SK-N-DZ (cell line): ENCODE measurements at places on chromosomes 12 and 14.

- DNase-seq, result no peak
Observed at GRCh38 chr14:100287202-100287997, 18.8 kb downstream of the SLC25A29 start.

- DNase-seq, result no peak
Observed at GRCh38 chr14:101963656-101964296, 597 bp upstream of the DYNC1H1 start.

DNA sequence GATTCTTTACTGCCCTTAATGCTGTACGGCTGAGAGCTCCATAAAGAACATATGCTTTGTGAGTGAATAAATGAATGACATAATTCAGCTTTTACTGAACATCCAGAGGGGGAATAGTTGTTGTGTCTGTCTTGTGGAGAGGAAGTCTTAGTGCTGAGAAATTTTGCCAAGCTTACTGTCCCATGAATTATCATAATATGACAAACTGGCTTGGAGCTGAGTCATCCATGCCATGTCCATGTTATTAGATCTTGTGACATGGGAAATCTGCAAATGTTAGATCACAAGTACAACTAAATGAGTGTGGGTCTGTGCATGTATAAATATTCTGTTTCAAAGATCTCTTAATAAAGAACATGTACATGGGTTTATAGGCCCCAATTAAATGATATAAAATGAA, 350.4 kb downstream of the BMP4 start:
- DNase-seq, result no peak

DNA sequence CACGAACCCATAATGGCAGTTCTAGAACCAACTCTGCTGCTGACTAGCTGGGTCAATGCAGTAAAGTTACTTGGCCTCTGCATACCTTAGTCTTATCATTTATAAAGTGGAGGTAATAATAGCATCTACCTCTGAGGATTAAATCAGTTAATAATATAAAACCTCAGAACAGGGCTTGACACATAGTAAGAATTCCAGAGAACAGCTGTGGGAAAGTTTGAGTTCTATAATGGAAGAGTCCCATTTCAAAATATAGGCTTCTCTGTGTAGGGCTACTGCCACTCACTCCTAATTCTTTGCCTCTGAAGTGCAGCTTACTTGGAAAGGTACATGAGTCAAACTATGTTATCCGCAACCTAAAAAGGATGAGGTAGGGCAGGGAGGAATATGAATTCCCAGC, 269.2 kb upstream of the PRKD1 start:
- no peak for DNase-seq

DNA sequence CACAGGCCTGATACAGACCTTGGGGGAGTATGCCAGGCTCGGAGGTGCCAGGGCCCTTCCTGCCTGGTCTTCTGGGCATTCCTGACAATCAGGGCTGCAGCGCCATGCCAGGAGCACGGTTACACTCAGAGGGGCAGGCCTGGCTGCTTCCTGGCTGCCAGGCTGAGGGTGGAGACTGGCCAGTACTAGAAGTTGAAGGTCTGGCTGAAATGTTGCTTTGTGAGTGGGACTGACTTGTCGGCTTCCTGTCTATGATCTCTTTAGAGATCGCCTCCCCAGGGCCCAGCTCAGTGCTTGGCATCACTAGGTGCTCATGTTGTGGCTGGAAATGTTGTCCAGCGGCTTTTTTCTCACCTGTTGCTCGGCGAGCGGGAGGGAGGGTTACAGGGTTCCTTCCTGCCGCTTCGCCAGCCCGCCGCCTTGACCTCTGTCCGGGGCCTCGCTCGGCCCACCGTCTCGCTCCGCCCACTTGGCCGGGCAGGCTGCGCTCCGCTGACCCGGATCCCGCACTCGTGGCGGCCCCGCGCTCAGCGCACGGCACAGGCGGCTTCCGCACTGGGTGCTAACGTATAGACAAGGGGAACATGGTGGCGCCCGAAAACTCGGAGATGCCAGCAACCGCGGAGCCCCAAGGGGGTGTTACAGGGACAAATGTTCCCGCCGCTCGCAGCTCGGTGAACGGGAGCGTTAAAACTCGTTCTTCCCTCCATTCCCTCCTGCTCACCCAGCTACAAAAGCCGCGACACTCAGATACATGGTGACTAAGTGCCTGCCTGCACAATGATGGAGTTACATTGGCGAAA, 32.6 kb downstream of the PAPLN start:
- DNase-seq, result no peak

DNA sequence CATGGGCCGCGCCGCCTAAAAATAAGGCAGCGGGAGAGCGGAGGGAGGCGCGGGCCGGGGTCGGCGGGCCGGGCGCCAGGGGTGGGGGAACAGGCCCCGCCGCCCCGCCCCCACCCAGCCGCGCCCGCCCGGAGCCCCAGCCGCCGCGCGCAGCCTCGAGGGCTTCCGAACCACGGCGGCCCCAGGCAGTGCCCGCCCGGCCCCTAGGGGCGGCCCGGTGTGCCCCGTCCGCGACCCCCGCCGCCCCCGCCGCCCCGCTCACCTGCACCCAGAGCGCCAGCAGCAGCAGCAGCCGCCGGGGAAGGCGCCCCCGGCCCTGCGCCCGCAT, 519 bp downstream of the JAG2 start:
- DNase-seq, result no peak

GRCh38 chr12:12425616-12426015, 68.7 kb downstream of the BORCS5 start:
- DNase-seq, result no peak

DNA sequence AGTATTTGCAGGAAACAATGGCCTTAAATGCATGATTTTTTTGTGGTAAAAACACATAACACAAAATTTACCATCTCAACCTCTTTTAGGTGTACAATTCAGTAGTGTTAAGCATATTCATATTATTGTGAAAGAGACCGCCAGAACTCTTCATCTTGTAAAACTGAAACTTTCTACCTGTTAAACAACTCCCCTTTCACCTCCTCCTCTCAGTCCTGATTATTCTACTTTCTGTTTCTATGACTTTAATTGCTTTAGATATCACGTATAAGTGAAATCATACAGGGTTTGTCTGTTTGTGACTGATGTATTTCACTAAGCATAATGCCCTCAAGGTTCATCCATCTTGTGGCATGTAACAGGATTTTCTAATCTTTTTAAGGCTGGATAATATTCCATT, 353.4 kb downstream of the ADAMTS20 start:
- no peak for DNase-seq

DNA sequence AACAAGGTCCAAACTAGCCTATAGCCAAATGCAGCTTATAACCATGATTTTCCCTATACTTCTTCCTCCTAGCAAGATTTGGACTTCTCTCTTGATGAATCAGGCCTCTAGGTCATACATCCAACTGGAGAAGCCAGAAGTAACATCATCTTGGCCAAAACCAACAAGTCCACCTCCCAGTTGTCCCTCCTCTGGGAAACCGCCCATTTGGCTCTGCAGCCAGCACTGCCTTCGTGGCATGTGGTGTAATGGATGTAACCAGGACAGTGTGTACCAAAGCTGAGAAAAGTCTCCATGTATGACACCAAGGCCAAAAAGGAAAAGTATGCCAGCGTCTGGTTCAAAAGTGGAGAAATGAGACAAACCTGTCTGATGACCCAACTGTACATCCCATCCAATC, 59.3 kb upstream of the VASH1 start:
- no peak for DNase-seq

DNA sequence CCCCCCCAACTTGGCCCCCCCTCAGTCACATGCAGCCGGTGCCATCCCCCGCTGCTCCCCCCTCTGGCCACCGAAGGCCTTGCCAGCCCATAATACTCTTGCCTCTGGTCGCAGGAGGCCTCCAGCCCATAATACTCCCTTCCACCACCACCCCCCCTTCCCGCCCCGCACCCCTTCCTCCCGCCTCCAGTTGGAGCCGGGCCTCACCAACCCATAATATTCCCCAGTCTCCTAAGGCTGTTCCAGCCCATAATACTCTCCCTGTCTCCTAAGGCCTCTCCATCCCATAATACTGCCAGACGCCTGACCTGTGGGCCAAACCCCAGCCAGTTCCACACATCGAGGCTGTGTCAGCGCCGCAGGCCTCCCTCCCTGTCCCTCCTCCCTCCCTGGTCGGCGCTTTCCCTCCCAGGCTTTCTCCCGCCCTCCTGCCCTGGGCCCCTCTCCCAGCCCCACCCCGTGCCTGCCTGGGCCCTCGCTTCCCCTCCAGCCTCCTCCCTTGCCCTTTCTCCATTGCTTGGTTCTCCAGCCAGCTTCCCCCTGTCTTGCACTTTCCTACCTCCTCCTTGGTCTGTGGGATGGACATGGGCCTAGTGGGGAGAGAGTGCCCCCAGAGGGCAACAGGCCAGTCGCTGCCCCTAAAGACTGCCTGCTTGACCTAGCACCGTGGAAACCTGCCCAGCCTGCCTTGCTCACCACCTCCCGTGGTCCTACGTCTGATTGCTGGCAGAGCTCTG, 6.8 kb upstream of the CHD4 start:
- DNase-seq, result peak; percentile 100

GRCh38 chr14:71680736-71681387, 251.4 kb upstream of the RGS6 start:
- no peak for DNase-seq

DNA sequence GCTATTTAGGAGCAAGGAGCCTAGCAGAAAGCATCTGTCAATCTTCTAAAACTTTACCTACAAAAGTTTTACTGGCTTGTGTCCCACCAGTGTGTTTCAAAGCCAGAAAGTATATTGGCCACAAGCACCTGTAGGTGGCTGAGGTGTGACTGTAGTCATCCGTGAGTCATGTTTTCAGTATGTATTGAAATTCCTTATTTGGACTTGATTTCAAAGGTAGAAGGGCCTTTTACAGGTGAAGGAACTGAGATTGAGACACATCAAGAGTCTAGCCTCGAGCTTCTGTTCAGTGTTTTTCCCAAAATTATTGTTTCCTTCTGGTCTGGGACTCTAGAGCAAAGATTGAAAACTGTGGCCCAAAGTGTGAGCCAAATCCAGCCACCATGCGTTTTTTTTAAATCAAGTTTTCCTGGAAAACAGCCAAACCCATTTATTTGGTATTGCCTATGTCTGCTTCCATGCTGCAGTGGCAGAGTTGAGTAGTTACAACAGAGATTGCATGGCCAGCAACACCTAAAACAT, 195.3 kb upstream of the BCL2L14 start:
- no peak for DNase-seq

- DNase-seq, result peak; percentile 32
Observed at GRCh38 chr12:24534622-24535021, 414.3 kb downstream of the BCAT1 start.

GRCh38 chr12:132539016-132539773, 49.2 kb downstream of the FBRSL1 start:
- no peak for DNase-seq

GRCh38 chr12:76272287-76272686, 75.9 kb downstream of the BBS10 start:
- no peak for DNase-seq

- DNase-seq, result no peak
Observed at GRCh38 chr12:31518680-31519227, 72.2 kb downstream of the DENND5B start.

- no peak for DNase-seq
Observed at GRCh38 chr12:5655120-5655519, 223.2 kb downstream of the NTF3 start.

GRCh38 chr12:104763168-104763805, 194.8 kb downstream of the SLC41A2 start:
- DNase-seq, result no peak

- no peak for DNase-seq
Observed at GRCh38 chr14:101225157-101226152, 321.9 kb upstream of the RTL1 start.

- no peak for DNase-seq
Observed at GRCh38 chr14:100333827-100334226, 10.7 kb downstream of the SLC25A47 start.

- DNase-seq, result no peak
Observed at GRCh38 chr12:3164454-3165077, 87.4 kb downstream of the TSPAN9 start.

GRCh38 chr14:24334431-24335291, at the start of gene ADCY4:
Gene ADCY4, minus strand, starts transcription at chr14:24335071. Its CDS starts 419 bp downstream, at chr14:24334652.
- no peak for DNase-seq

DNA sequence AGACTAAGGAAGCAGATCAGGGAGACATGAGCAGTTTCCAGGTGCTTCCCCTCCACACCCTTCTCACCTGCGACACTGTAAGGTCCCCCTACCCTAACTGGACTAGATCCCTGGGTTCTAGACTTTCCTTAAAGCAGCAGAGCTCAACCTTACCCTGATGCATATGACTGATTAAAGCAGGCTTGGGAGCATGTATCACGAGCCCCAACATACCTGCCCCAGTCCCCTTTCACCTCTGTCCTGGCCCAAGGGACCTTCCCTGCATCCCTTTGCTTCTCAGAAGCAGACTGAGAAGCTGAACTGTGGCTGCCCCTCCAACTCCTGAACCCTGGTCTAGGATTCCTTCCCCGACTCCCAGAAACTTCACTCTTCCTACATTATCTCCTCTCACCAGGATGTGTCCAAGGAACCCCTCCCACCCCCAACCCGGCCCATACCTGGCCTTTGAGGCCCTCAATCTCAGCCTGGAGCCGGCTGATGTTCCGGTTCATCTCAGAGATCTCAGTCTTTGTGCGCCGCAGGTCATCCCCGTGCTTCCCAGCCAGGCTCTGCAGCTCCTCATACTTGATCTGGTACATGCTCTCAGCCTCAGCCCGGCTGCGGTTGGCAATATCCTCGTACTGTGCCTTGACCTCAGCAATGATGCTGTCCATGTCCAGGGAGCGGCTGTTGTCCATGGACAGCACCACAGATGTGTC, 5.4 kb downstream of the KRT8 start:
- DNase-seq, result no peak

GRCh38 chr12:122917507-122918121, 21.7 kb upstream of the VPS37B start:
- no peak for DNase-seq

DNA sequence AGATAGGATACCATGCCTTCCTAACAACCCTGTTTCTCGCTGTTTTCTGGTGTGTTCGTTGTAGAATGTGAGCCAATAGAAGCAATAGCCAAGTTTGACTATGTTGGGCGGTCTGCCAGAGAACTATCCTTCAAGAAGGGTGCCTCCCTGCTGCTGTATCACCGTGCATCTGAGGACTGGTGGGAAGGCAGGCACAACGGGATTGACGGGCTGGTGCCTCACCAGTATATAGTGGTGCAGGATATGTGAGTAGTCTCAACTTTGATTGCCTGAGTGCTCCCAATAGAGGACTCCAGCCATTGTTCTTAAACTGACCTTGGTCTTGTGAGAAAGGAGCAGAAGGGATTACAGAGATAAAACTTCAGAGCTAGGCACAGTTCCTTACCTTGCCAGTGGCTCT, 96.2 kb downstream of the KICS2 start:
- no peak for DNase-seq

GRCh38 chr12:130579231-130579630, 136.9 kb downstream of the RIMBP2 start:
- DNase-seq, result no peak

GRCh38 chr14:92217936-92218335, 96.2 kb downstream of the CPSF2 start:
- no peak for DNase-seq

- no peak for DNase-seq
Observed at GRCh38 chr14:103423050-103423461, 37.8 kb downstream of the MARK3 start.

DNA sequence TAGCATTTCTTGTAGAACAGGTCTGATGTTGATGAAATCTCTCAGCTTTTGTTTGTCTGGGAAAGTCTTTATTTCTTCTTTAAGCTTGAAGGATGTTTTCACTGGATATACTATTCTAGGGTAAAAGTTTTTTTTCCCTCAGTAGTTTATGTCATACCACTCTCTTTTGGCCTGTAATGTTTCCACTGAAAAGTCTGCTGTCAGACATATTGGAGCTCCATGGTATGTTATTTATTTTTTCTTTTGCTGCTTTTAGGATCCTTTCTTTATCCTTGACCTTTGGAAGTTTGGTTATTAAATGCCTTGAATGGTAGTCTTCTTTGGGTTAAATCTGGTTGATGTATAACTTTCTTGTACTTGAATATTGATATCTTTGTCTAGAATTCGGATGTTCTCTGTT, 306.1 kb downstream of the FUT8 start:
- no peak for DNase-seq
